Right renal pelvis (tissue), 4 donors: ENCODE measurements at places on chromosomes 13 and 19. TPM values are rescaled to one million over a fixed set of nuclear protein-coding genes. Genes with fewer than 3 reads are reported as not detected.

GRCh38 chr13:23644527-23645138, 74.4 kb downstream of the TNFRSF19 start:
- DNase-seq, result no peak

Gene CLEC17A
- polyA plus RNA-seq, result 0.24 TPM

Gene AMER2
- polyA plus RNA-seq, result 0.40 TPM

- no peak for DNase-seq
Measured at GRCh38 chr19:31427857-31428256, 78.6 kb upstream of the TSHZ3 start.

Gene MRPL54
- 32.1 TPM for polyA plus RNA-seq

Gene UBL5
- 307 TPM for polyA plus RNA-seq

Gene BEST2
- 0.12 TPM for polyA plus RNA-seq

DNA sequence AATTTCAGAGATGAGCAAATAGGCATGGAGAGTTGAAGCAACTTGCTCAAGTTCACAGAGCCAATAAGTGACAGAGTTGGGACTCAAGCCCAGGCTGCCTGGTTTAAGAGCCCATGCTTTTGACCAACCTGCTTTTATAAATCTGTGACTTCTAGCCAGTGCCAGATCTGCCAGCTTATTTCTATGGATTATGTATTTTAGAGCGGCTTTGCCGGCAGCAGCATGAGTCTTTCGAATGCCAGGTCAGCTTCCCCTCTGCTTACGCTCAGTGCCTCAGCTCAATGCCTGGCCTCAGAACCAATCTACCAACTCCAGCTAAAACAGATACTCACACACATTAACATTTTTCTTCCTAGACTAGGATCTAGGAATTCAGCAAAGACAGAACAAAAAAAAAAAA, 2.3 kb downstream of the SERPINE3 start:
- DNase-seq, result no peak

GRCh38 chr19:7902796-7903243, 857 bp upstream of the MAP2K7 start:
- DNase-seq, result no peak

Gene LMTK3
- polyA plus RNA-seq, result 1.7 TPM

DNA sequence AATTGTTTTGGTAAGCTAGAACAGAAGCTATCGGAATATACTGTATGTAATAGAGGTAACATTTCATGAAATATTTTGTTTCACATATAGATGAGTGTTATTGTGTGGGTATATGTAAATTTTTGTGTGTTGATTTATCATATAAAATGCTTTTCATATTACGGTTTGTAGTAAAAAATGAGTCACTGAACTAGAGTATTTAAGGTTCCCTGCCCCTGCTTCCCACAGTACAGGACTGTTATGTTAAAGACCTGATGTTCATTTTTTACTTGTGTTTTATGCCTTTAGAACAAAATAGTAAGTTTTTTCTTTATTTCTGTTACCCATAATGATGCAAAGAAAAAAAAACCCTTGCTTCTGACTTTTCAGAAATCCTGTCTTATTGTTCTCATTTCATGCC, 243.4 kb downstream of the ENOX1 start:
- DNase-seq, result no peak

Gene LGALS14
- not detected for polyA plus RNA-seq

Gene CRB3
- polyA plus RNA-seq, result 30.9 TPM

DNA sequence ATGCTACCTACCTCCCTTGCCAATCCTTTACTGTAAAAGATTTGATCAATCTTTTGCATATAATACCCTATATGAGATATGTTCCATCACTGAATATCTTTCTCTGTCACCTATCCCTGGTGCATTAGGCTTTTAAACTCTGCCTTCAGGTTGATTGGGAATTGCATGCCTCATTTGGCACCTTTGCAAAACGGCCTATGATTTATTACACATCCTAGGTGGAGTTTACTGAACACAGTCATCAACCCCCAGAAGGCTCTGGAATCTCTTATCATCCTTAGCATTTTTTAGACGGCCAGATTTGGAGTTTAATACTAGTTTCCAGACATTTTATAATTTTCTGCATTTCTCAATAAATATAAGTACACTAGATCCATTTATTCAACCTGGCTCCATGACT, 448.4 kb upstream of the SLC10A2 start:
- no peak for DNase-seq

- DNase-seq, result no peak
Measured at GRCh38 chr19:57047743-57048142, 72.0 kb upstream of the USP29 start.

DNA sequence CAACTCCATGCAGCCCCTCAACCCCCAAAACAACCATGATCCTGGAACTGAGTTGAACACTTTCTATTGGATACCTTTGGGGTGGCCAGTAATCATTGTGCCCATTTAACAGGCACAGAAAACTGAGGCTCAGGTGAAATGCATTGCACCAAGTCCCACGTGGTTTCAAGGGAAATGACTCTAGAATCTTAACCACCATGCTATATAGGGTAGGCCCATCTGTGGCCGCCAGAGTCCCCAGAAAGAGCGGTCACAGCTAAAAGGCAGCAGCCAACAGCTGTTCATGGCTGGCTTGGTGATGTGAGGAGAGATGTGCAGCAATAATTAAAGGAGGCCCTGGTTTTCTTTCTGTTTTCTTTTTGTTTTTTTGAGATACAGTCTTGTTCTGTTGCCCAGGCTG, 2.6 kb downstream of the CNN1 start:
- DNase-seq, result no peak

DNA sequence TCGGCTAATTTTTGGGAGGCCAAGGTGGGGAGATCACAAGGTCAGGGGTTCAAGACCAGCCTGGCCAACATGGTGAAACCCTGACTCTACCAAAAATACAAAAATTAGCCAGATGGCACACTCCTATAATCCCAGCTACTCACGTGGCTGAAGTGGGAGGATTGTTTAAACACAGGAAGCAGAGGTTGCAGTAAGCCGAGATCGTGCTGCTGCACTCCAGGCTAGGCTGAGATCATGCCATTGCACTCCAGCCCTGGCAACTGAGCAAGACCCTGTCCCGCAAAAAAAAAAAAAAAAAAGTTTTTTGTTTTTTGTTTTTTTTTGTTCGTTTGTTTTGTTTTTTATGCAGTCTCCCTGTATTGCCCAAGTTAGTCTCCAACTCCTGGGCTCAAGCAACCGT, 21.2 kb downstream of the MAST1 start:
- DNase-seq, result no peak

Gene MYBPC2
- 1.5 TPM for polyA plus RNA-seq
